RWPE1 (cell line): ENCODE measurements at places on chromosomes 16 and 17.

- DNase-seq: peak; percentile 56
Observed at GRCh38 chr16:24491731-24492130, 47.6 kb upstream of the RBBP6 start.

- no peak for DNase-seq
Observed at GRCh38 chr16:49464093-49464492, 90.5 kb downstream of the C16orf78 start.

- no peak for DNase-seq
Observed at GRCh38 chr16:739560-740458, 988 bp downstream of the CIAO3 start.

DNA sequence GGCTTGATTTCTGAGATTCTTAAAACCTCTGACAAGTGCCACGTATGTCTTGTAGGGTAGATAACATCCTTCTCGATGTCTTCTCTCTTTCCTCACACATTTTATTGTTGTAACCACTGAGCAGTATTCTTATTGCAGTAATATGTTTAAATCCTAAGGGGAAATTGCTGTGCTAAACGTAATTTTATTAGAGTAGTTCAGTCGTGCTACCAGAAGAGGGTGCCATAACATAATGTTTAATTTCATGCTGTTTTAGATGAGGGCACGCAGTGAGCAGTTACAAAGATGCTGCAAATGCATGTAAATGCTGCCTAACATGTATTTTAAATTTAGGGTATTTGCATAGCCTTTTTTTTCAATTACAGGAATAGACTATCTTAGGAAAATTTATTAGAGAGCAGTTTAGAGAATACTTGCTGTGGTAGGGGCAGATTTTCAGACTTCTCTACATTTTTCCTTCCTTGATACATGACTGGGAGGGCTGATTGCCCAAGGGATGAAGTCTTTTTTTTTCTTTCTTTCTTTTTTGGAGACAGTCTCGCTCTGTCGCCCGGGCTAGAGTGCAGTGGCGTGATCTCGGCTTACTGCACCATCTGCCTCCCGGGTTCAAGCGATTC lies 51.7 kb downstream of the GAN start:
- peak; percentile 28 for DNase-seq

- DNase-seq: no peak
Observed at GRCh38 chr16:79074951-79075350, 525.6 kb downstream of the MAF start.

DNA sequence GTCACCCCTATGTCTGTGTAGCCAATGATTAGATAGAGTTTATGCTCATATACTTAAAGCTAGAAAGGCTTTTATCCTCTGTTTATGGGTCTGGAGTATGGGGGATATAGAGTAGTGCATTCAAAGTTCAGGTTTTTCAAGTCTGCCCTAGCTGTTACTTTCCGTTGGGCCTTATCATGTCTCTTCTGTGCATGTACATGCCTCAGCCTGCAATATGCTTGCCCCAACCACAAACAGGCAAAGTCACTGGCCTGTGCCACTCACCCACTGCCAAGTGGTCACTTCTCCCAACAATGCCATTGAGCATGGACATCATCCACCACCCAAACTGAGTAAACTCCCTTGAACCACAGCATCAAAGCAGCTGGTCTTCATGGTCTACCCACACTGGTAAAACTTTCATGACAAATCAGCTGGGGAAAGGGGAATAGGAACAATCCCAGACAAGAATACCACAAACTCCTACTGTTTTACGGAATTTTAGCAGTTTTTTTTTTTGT lies 70.3 kb upstream of the C17orf78 start:
- no peak for DNase-seq

GRCh38 chr17:76685846-76686245 lies 24.9 kb downstream of the MXRA7 start:
- DNase-seq: no peak

DNA sequence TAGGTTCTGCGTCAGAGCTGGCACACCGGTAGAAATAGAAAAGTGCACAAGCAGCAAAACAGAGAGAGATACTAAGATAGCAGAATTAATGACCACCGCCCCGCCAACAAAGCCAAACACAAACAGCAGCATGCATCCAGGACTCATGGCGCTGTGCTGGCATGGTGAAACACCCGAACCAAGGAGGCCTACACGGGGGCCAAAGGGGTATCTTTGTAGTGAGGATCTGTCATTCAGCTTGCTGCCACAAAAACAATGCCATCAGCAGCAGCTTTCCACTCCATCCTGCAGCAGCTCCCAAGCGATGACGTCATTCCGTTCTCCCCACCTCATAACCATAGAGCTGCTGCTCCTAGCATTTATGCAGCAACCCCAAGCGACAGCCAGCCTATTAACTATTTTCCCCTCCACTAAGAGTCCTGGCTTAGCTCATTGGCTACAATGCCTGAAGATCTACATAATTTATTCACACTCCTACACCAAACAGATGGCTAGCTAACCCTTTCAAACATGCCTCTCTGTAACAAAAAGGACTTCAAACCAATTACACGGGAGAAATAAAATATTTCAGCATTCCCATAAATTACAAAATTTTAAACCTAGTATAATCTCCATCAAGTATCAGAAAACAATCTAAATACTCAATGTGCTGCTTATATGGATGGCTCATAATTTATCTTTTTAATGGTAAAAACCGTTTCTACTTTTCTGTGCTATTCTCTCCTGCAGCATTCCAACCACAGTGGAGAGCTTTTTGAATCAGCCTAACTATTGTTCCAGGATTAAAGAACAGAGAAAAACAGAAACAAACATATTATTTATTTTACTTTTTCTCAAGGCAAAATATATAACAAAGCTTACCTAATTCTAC lies 73.9 kb downstream of the SPAG9 start:
- DNase-seq: no peak

GRCh38 chr17:41799366-41799765 lies 12.4 kb downstream of the P3H4 start:
- DNase-seq: peak; percentile 52

DNA sequence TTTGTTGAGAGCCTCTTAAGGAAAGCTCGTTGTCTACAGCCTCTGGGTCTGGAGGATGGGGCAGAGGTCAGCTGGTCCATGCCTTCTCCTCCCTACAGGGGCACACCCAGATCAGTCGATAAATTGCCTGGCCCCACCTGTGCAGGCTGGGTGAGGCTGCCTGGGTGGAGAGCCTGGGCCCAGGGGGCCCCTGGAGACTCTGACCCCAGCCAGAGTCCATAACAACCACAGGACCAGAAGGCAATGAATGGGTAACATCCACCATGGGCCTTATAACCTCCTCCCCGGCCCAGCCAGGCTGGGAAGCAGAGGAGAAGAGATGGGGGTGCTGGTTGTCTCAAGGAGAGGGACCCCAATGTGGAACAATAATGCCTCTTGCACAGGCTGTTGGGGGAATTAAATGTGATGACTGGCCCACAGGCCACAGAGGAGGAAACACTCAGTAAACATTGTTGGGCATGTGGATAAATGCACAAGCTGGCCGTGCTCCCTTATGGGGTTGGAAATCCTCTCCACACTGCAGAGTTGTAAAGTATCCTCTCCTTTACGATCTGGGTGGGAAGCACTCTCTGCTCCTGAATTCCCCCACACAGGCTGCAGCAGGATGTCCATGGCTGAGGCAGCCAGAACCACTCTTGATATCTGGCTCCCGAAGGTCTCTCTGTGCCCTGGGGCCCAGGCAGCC lies 56.7 kb upstream of the TOB1 start:
- DNase-seq: no peak
